ENCODE measurements at places on chromosomes 11 and 22. TPM values are rescaled to one million over a fixed set of nuclear protein-coding genes. Genes with fewer than 3 reads are reported as not detected.

- DNase-seq, result peak; percentile 79
Observed at GRCh38 chr11:20158597-20159257, 1.5 kb downstream of the DBX1 start.

DNA sequence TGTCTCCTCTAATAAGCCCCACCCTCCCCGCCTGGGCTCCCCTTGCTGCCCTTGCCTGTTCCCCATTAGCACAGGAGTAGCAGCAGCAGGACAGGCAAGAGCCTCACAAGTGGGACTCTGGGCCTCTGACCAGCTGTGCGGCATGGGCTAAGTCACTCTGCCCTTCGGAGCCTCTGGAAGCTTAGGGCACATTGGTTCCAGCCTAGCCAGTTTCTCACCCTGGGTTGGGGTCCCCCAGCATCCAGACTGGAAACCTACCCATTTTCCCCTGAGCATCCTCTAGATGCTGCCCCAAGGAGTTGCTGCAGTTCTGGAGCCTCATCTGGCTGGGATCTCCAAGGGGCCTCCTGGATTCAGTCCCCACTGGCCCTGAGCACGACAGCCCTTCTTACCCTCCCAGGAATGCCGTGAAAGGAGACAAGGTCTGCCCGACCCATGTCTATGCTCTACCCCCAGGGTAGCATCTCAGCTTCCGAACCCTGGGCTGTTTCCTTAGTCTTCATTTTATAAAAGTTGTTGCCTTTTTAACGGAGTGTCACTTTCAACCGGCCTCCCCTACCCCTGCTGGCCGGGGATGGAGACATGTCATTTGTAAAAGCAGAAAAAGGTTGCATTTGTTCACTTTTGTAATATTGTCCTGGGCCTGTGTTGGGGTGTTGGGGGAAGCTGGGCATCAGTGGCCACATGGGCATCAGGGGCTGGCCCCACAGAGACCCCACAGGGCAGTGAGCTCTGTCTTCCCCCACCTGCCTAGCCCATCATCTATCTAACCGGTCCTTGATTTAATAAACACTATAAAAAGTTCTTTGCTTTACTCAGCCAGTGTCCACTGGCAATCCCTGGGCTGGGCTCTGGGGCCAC is 14.4 kb downstream of the TSKU start:
- DNase-seq, result no peak

The NPAT gene
- total RNA-seq, result 21.0 TPM

The PITPNB gene
- total RNA-seq, result 72.6 TPM

DNA sequence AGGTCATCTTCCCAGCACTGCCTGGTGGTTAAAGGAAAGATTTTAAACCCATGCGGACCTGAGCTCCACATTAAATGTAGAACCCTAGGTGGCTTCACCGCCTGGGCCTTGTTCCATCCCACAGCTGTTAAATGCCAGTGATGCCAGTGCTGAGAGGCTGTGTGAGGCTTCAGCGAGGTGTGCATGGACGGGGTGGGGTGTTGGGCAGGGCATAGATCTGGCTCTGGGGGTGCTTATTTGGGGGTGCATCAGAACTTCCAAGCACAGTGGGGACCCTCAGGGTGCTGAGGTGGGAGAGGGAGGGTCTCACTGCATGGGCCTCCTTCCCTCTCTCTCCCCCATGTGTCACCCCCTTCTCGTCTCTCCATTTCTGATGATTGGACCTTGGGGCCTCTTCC is 90.1 kb upstream of the B3GAT1 start:
- DNase-seq, result no peak

DNA sequence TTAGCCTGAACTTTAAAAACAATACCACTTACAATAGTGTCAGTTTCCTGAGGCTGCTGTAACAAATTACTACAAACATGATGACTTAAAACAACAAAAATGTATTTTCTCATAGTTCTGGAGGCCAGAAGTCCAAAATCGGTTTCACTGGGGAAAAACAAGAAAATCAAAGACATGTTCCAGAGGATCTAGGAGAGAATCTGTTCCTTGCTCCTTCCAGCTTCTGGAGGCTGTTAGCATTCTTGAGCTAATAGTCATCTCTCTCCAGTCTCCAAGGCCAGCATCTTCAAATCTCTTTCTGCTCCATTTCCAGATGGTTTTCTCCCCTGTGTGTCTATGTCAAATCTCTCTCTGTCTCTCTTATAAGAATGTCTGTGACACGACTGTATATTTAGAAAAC is 67.6 kb upstream of the TEAD1 start:
- DNase-seq, result no peak

- no peak for DNase-seq
Observed at GRCh38 chr11:118898400-118899295, 15.0 kb downstream of the CXCR5 start.

The LMO2 gene
- total RNA-seq, result 0.55 TPM

The CYP2D6 gene
- 10.3 TPM for total RNA-seq
